Hematopoietic multipotent progenitor cell treated with erythropoietin and hydrocortisone succinate and interleukin-3 and kit ligand, for 4 days (in vitro differentiated cells): ENCODE measurements at places on chromosomes 13 and 19.
A peak's percentile ranks its signal among the peaks of the same experiment; 100 is the strongest.

DNA sequence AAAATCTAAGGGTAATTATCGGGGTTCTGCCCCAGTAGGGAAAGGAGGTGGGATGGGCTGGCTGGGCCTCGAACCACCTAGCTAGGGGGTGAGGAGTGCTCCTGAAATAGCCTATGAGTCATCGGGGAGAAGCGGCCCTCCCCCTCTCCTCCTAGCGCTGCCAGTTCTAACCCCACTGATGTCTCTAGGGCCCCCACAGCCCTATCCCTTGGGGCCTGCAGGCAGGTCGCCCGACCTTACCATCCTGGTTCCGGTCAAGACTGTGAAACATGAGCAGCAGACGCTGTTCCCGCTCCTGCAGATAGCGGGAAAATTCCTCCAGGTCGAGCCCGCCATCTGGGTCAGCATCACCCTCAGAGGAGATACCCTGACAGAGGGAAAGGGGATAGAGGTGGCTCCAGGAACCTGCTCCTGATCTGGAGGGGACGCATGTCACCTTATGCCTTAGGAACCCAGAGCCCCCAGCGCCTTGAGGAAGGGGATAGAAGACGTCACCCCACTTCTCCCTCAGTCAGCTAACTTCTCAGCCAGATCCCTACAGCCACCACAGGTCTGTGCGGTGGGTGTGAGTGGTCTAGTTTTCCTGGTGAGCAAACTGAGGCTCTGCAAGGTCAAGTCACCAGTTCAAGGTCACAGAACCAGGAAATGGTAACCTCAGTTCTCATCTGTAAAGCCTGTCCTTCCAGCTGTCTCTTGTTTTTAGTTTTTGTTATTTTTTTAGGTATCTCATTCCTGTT, 1.5 kb downstream of the SLC25A23 start:
- peak; percentile 20 for DNase-seq

DNA sequence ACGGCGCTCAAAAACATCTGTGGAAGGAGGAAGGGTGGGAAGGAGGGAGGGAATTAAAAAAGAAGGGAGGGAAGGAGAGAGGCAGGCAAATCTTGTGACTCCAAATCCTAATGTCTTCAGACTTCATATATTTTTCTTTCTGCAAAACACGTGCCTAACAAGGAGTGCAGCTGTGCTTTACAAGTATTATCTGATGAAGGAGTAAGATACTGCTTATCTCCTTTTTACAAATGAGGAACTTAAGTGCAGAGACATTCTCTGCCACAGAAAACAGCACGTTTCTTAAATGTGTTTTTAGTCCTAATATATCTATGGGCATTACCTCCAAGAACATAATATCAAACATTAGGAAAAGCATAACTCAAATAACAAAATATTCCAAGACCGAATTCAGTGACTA, 6.5 kb downstream of the FLT3 start:
- peak; percentile 89 for DNase-seq

DNA sequence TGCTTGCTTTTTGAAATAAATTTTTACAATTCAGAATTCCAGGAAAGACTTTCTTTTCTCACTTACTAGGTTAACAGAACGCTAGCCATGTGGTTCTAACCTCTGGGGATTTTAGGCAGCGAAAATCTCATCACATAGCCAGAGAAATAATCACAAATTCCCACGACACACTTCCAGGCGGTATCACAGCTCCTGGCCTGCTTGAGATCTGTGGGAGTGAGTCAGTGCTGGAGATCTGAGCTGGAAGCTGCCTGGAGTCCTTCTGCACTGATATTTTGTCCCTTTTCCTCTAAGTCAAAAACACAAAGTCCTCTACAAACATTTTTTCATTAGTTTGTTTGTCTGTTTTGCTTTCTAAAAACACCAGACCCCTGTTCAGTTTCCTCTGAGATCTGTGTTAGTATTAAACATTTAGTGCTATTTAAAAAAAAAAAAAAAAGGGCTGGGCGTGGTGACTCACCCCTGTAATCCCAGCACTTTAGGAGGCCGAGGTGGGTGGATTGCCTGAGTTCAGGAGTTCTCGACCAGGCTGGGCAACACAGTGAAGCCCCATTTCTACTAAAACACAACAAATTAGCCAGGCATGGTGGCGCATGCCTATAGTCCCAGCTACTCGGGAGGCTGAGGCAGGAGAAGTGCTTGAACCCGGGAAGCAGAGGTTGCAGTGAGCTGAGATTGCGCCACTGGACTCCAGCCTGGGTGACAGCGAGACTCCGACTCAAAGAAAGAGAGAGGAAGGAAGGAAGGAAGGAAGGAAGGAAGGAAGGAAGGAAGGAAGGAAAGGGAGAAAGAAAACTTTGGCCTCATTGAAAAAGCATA, 12.2 kb upstream of the UBE2L5 start:
- DNase-seq: no peak

DNA sequence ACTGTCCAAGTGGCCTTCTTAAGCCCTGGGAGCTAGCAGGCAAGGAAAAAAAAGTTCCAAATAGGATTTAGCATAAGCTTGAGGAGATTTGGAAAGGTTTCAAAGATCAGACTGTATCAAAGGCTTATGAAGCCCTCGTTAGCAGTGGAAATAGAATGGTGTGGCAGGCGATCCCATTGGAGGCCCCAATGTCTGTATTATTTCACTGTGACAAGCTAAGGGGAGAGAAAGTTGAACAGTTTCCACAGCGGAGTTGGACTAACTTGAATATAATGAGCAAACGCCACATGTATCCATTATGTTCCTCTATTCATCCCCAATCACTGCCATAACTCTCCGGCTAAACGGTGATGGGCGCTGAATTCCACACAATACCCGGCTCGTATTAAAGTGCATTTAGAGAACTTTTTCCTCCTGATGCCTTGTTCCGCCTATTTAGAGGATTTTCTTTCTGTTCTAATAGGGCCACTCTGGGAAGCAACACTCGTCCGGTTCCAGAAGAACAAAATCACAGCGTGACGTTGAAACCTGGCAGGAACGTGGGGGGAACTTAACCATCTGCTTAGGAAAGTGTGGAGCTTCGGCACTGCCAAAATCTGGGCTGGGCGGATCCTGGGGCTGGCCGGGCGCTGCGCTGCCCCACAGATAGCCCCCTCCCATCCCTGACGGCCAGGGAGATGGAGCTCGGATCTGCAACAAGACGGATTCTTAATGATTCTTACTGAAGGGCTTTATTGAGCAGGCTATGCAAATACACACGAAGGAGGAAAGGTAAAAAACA, 1.0 kb upstream of the PCDH8 start:
- no peak for DNase-seq

DNA sequence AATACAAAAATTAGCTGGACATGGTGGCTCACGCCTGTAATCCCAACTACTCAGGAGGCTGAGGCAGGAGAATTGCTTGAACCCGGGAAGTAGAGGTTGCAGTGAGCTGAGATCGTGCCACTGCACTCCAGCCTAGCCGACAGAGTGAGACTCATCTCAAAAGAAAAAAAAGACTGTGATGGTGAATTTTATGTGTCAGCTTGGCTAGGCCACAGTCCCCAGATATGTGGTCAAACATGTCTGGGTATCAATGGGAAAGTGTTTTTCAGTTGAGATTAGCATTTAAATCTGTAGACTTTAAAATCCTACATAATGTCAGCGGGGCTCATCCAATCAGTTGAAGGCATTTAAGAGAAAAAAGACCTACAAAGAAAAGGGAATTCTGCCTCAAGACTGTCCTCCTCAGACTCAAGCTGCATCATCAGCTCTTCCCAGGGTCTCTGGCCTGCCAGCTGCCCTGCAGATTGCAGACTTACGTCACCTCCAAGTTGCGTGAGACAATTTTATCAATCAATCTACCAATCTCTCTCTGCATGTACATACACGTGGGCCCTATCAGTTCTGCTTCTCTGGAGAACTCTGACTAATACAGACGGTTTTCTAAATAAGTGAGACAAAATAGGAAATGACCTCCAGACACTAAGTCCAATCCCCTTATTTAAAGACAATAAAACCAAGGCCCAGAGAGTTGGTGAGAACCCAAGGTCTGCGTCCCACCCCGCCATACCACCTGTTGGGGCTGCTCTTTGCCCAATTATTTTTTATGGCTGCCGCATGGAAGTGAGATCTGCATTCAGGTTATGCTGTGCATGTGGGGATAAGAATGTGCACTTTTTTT, 99.2 kb downstream of the ABCC4 start:
- peak; percentile 92 for DNase-seq

DNA sequence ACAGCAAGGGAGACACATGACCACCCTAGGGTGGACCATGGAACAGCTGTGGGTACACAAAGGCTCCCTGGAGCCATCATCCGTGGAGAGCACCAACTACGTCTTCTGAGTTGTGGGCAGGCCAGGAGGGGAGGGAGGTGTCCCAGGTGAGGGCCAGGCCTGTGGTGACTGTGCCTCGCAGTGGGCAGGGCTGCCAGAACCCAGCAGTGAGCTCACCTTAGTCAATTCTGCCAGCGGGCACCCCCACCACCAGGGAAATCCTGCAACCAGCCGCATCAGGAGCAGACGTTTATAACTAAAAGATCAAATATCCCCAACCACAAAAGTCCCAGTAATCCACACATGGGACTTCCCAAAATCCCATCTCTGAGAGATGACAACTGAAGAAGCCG, 19.6 kb downstream of the ELL start:
- no peak for DNase-seq

- no peak for DNase-seq
These were observed 16.4 kb upstream of the UPF3A start for GRCh38 chr13:114264886-114265611.

DNA sequence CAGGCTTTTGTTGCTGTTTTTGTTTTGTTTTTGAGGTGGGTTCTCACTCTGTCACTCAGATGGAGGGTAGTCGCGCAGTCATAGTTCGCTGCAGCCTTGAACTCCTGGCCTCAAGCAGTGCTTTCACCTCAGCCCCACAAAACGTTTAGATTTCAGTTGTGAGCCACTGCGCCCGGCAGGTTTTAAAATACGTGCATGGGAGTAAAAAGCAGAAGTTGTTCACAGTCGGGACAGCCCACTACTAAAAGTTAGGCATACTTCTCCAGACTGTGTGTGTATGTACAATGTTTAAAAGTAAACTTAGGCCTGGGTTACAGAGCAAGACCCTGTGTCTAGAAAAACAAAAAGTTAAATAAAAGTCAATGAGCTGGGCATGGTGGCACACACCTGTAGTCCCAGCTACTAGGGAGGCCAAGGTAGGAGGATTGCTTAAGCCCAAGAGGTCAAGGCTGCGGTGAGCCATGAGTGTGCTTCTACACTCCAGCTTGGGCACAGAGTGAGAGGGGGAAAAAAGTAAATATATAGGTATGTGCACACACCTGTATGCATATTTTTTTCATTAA, 6.1 kb downstream of the SAFB start:
- peak; percentile 79 for DNase-seq

DNA sequence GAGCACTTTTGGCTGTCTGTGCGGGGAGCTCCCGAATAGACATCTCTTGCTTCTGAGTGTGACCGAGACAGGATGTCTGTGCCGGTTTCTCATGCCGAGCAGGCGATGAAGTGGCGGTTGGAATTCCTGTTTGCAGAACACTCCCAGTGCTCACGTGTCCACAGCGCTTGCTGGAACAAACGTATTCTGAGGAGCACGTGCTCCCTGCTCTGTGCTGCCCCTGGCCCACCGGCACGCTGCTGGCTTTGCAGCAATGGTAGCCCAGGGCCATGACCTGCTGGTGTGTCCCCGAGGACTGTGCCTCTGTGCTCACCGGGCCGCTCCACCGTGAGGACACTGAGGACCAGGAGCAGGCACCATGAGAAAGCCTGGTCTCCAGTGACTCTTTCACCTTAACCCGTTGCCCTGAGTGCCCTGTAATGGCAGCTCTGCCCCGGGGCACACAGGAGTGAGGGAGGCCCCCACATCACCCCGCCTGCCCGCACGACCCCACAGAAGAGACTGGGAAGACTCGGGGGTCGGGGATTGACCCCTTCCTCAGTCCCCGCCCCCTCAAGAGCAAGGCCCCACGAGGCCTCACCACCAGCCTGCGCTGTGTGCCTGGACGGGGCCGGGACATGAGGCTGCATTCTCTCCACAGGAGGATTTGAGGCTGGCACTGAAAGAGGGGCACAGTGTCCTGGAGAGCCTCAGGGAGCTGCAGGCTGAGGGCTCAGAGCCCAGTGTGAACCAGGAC, 40.0 kb upstream of the F7 start:
- no peak for DNase-seq

DNA sequence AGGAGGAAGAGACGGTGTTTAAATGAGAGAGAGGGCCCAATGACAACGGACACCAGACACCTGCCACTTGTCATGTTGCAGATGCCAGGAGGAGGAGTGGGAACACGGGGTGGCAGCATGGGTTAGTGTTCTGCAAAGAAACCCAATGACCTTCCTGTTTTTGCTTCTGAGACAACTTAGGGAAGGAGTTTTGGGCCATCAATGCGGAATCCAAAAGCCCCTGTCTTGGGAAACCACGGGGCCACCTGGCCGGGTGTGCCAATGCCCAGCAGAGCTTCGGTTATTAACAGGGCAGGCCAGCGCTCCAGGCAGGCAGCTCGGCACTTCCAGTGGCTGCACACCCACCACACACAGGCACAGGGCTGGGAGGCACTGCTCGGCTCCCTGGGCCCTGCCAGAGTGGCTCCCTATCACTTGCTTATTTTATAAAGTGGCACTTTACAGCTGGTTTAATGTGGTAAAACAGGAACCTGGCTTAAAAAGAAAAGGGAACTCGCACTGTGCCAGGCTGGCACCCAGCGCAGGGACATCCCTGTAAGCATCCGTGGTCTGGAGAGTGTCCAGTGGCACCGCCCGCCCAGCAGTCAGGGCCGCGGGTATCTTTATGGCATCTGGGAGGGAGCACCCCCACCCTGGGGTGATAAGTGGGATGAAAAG, 19.1 kb downstream of the ELL start:
- DNase-seq: peak; percentile 75
